ENCODE measurements at places on chromosomes 1 and 21.

- no peak for DNase-seq
Measured at GRCh38 chr1:111990026-111990877, 784 bp upstream of the KCND3 start.

- no peak for DNase-seq
Measured at GRCh38 chr1:8219530-8219929, 98.4 kb upstream of the SLC45A1 start.

- DNase-seq, result no peak
Measured at GRCh38 chr1:48245106-48245505, 22.6 kb downstream of the SLC5A9 start.

- DNase-seq, result peak; percentile 35
Measured at GRCh38 chr1:53485478-53486394, 26.5 kb downstream of the DMRTB1 start.

GRCh38 chr1:114100148-114100547 lies 53.5 kb downstream of the SYT6 start:
- no peak for DNase-seq

DNA sequence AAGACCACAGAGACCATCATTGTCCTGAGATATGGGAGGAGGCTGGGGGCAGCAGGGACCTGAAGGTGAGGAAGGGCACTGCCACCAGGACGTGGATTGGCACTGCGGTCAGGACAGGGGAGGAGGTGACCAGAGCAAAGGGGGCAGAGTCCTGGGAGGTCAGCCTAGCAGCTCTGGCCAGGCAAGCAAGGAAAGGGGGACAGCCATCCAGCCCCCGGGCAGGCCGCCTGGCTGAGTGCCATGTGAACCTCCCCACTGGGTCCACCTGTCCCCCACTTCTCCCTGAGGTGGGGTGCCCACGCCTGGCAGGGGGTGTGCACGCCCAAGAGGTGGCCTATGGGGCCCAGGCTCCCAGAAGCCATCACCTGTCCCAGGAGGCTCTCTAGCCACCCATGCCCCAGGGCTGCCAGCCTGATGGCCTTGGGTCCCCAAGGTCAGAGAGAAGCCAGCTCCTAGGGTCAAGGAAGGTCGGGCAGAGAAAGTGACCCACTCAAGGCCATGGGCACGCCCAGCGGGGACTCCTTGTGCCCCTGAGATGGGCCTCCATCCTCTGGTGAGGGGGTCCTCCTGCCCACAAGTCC lies 17.6 kb upstream of the PTTG1IP start:
- no peak for DNase-seq

DNA sequence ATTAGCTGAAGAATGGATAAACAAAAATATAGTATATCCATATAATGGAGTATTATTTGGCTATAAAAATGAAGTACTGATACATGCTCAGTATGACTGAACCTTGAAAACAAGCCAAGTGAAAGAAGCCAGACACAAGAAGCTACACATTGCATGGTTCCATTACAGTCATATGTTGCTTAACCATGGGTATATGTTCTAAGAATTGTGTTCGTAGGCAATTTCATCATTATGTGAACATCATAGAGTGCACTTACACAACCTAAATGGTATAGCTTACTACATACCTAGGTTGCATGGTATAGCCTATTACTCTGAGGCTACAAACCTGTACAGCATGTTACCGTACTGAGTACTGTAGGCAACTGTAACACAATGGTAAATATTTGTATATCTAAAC lies 28.6 kb upstream of the FCAMR start:
- DNase-seq, result no peak

DNA sequence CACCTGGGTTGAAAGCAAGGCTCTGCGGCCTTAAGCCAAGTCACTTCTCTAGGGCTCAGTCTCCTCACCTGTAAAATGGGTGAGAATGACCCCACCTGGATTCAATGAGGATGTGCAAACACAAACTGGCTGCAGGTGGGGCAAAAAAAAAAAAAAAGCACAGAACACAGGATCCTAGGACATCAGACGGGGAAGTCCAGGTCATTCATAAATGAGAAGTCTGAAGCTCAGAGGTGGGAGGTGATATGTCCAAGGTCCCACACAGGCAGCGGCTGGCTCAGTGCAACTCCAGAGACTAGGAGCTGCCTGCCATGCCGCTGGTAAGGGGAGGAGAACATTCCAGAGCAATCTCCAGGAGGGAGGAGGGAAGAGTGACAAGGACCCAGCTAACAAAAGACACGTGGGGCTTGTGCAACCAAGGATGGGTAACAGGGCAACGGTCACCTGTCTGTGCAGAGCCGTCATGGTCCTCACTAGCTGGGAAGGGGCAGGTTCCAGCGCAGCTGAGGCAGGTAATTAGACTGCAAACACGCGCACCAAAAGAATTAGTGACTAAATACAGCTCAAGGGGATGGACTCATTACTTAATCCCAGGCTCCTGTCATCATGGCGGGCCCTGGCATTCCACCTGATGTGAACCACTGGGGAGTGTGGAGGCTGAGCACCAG lies 19.5 kb downstream of the IFFO2 start:
- DNase-seq, result no peak

DNA sequence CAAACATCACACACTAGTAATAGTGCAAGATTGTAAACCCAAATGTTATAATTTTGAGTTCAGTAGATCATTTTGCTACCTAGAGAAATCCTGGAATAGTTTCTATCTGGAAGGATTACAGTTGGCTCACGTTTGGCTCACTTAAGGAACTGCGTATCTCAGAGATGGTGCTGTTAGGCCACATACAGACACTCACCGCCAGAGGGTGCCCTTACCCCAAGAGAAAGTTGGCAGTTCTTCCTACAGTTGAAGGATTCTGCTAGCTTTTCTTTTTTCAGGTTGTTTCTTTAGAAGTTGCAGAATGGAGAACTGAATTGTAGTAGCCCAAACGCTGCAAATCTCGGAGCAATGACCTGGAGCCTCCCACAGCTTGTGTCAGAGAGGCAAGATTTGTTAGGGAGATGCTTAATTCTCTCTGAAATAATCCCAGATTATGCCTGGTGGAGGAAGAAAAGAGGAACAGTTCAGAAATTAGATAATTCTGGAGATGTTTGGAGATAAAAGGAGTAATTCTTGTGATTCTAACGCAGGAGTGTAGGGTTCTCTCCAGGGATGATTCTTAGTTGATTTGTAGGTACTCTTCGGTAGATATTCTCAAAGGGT lies 87.9 kb upstream of the PAPPA2 start:
- peak; percentile 17 for DNase-seq

DNA sequence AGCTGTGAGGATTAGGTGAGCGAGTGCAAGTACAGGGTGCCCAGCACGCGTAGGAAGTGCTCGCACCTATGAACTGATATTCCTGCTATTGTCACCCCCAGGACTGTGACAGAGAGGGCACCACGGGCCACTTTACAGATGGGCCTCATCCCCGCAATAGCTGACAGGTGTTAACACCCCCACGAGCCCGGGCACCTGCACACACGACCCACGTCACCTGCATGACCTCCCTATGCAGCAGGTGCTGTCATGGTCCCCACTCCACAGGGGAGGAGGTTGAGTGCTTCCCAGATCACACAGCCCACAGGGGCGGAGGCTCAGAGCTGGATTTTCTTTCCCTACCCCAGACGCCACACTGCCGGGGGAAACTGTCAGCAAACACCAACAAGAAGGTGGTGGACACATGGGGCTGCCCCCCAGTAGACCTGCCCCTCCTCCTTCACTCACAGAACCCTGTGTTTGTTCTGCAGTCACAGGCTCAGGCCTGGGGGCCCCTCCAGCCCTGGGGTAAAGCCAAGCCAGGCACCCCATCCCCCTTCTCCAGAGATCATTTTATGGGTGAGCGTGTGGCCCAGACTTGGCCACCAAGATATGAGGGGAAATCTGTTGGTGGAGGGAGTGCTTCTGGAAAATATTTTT lies 465.5 kb downstream of the MATN1 start:
- no peak for DNase-seq

DNA sequence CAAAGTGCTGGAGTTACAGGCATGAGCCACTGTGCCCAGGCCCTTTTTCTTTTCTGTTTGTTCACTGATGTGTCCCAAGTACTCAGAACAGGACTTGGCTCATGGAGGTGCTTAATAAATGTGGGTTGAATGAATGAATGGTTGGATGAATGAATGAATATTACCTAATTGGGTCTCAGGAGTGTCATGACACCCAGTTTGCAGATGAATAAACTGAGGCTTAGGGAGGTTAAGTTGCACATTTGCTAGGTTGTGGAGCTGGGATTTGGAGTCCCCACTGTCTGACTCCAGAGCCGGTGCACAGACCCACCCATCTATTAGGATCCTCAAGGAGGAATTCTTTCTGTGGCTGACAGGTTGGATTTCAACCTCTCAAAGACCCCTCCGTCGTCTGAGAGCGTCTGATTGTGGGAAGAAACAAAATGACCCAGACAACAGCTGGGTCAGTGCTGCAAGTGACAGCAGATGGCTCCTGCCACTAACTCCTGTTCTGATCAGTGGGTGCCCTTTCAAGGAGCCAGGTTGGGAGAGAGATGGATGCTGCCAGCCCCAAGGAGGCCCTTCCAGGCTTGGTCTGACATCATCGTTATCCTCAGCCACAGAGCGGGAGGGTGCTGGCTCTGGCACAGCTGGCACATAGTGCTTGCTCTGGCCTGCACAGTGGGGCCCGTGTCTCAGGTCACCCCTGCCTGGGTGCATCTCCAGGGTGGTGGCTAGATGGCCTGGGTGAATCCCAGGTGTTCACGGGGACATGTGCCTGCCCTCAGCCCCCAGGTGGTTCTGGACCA lies 24.2 kb downstream of the ARHGEF10L start:
- no peak for DNase-seq

DNA sequence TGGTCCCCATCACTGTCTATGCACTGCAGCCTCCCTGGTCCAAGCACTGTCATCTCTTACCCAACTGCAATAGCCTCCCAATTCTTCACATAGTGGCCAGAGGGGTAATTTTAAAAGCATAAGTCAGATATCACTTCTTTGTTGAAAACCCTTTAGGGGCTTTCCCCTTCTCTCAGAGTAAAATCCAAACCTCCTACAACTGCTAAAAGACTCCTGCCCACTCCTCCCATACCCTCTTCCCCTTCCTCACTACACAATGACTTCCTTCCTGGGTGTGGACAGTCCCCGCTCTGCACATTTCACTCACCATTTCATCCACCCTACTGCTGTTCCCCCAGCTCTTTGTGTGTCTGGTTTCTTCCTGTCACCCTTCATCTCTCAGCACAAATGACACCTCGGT lies 8.3 kb downstream of the MCOLN2 start:
- no peak for DNase-seq

DNA sequence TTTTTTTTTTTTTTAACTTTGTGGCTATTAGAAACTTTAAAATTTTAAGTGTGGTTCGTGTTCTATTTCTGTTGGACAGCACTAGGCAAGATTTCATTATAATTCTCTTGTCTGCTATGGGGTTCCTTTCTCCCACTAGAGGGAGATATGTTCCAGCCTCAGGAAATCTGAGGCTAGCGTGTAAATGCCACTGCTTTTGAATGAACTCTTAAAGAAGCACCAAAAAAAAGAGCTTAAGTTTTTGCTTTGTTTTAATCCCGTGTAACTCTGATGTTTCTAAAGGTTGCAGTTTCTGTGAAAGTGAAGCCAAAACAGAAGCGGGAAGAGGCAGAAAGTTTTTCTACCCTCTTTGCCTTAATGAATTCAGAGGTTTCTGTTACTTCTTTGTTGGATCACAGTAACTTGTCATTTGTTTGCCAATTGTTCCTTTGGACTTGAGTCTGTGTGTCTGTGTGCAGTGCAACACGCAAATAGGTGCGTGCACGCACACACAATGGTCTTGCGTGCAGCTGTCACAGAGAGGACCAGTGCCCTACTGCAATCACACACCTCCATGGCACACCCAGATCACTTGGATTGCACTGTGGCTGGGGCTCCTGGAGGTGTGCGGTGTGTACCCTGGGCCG lies 32.3 kb downstream of the HHAT start:
- DNase-seq, result no peak

- DNase-seq, result no peak
Measured at GRCh38 chr1:93628681-93629080, 53.0 kb downstream of the BCAR3 start.

GRCh38 chr1:202081992-202082391 lies 40.7 kb upstream of the GPR37L1 start:
- no peak for DNase-seq

- DNase-seq, result no peak
Measured at GRCh38 chr1:112614460-112615065, 4.4 kb downstream of the ST7L start.

GRCh38 chr1:94303005-94303404 lies 65.6 kb upstream of the ARHGAP29 start:
- no peak for DNase-seq

Data from stimulated activated CD8-positive, alpha-beta memory T cell treated with anti-CD3 and anti-CD28 coated beads, Interleukin-12 subunit alpha, Interleukin-12 subunit beta, amount 100 ng/mL, for 1 hour (primary cell).